ENCODE measurements at places on chromosomes 2 and 18.

- DNase-seq: no peak
Observed at GRCh38 chr2:19540739-19541525, 182.5 kb upstream of the OSR1 start.

DNA sequence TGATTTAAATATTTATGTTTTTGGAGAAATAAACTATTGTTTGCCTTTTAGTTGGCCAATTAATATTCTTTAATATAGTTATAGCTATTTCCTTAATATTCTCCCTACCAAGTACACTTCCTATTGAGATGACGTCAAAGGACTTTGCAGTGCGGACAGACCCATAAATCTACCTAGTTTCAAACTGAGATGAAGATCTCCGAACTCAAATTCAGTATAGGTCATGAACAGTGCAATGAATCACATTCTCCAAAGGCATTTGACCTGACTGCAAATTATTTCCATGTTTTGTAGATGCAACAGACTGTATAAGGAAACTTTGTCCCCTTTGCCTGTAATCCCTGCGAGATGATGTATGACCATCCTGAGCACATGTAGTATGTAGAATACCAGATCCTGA is 342.6 kb upstream of the FIGN start:
- DNase-seq: no peak

- no peak for DNase-seq
Observed at GRCh38 chr18:54162431-54162830, 62.0 kb downstream of the MBD2 start.

- no peak for DNase-seq
Observed at GRCh38 chr2:45223531-45223930, 214.3 kb upstream of the SIX2 start.

- DNase-seq: no peak
Observed at GRCh38 chr2:109148117-109148746, 19.2 kb downstream of the SH3RF3 start.

DNA sequence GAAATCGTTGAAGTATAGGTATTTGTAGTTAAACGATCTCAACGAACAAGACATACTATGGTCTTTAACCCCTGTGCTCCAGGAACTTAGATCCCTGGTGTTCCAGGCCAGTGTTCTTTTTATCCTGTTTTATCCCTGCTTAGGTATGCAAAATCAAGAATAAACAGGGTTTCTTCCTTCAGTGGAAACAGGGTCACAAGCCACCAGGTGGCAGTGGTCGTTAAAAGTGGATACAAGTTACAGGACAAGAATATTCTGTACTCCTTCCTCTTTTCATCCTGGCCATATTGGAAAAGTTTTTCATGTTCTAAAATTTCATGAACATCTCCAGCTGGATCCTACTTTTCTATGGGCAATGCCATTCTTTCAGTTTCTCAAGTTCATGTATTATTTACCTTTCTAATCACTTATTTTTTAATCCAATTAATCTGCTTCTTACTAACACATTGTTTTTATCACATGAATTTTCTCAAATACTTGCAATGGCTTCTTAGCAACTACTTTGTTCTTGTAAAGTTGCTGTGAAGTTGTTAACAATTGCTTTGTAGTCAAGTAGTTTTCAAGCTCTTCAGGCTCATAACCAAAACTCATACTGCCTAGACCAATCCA is 16.4 kb upstream of the HNMT start:
- peak; percentile 65 for DNase-seq

DNA sequence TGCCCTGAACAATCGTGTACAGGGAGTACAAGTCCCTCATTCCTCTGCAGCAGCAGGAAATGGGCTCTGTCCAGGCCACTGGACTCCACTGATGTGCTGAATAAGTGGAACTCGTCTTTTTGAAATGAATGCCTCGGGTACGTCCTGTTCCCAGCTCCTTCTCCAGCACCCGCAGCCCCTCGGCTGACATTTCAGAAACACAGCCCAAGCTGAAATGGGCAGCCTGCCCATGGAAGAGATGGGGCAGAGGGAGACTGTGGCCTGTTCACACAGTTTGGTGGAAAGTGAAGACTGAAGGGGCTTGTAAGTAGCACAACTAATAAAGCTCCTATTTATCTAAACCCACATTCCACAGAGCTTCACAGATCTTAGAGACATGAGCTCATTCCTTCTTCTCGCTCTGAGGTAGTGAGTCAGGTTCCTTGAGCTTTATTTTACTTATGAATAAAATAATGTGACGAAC is 498.6 kb downstream of the TXNL1 start:
- no peak for DNase-seq

GRCh38 chr18:77376043-77376732 is 126.5 kb downstream of the GALR1 start:
- DNase-seq: no peak

- no peak for DNase-seq
Observed at GRCh38 chr2:7931808-7932207, 750.0 kb upstream of the ID2 start.

GRCh38 chr2:222823183-222823930 is 37.5 kb upstream of the ACSL3 start:
- DNase-seq: no peak

Measured in kidney capillary endothelial cell (primary cell).